ENCODE measurements at places on chromosomes 3 and 15.
A peak's percentile ranks its signal among the peaks of the same experiment; 100 is the strongest.

- no peak for DNase-seq
Observed at GRCh38 chr15:99414755-99415731, 150.7 kb upstream of the MEF2A start.

DNA sequence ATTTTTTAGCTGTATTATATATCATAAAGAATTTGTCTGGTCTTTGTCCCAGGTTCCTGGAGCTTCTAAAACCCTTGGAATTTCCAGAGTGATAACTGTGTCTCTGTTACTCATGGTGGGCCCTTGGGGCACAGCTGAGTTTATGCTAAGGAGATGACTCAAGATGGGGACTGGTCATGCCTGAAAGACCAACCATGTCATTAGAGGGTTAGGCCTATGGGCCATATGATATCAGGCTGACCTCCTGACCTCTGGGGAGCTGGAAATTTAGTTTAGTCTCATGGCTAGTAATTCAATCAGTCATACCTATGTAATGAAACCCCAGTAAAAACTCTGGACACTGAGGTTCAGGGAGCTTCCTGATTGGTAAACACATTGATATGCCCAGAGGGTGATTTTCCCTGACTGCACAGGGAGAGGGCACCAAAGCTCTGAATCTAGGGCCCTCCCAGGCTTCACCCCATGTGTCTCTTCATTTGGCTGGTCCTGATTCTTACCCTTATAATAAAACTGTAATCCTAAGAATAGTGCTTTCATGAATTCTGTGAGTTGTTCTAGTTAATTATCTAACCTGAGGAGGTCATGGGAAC is 69.6 kb downstream of the EEFSEC start:
- DNase-seq = no peak

- DNase-seq = no peak
Observed at GRCh38 chr3:112032098-112032731, 2.3 kb upstream of the TMPRSS7 start.

DNA sequence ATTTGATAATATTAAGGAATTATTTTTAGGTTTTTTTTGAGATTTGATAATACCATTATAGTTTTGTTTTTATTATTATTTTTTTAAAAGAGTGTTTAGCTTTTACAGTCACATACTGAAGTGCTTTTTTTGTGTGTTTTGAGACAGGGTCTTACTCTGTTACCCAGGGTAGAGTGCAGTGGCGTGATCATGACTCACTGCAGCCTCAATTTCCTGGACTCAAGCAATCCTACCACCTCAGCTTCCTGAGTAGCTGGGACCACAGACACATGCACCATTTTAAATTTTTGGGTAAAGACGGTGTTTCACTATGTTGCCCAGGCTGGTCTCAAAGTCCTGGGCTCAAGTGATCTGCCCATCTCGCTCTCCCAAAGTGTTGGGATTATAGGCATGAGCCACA is 73.0 kb downstream of the SUMF1 start:
- peak; percentile 32 for DNase-seq

DNA sequence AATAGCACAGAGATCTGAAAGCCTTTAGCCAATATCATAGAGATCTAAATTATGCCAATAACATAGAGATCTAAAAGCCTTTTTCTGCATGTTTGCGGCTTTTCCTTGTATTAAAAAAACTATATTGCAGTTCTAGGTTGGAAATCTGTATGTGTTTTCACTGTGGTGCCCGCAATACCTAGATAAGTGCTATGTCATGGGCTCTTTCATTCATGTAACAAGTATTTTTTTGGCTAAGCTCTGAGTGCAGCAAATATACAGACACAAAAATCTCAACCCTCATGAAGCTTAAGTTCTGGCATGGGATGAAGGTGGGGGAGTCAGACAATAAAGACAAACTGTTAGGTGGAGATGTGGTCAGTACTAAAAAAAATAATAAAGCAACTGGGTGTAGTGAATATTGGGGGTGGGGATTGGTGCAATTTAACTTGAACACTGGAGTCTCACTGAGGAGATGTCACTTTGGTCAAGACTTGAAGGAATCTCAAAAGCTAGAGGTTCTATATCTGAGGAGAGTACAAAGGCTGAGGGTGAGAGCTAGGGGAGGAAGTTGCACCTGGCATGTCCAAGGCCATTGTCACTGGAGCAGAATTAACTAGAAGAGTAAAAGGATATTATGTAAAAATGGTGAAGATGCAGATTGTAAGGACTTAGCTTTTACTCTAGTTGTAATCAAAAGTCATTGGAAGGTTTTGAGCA is 973 bp downstream of the BUB1B start:
- no peak for DNase-seq

GRCh38 chr15:84911879-84912660 is 27.6 kb downstream of the SLC28A1 start:
- DNase-seq = no peak

DNA sequence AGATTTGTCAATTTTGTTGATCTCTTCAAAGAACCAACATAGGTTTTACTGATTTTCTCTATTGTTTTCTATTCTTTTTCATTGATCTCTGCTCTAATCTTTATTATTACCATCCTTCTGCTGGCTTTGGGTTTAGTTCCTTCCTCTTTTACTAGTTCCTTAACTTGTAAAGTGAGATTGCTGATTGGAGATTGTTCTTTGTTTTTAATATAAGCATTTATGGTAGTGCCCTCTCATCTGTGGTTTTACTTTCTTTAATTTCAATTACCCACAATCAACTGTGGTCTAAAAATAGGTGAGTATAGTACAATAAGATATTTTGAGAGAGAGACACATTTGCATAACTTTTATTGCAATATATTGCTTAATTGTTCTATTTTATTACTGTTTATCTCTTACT is 13.2 kb upstream of the CLRN1 start:
- no peak for DNase-seq

- DNase-seq = no peak
Observed at GRCh38 chr3:4523710-4524698, 30.9 kb downstream of the ITPR1 start.

GRCh38 chr3:66671291-66671690 is 170.5 kb upstream of the LRIG1 start:
- no peak for DNase-seq

DNA sequence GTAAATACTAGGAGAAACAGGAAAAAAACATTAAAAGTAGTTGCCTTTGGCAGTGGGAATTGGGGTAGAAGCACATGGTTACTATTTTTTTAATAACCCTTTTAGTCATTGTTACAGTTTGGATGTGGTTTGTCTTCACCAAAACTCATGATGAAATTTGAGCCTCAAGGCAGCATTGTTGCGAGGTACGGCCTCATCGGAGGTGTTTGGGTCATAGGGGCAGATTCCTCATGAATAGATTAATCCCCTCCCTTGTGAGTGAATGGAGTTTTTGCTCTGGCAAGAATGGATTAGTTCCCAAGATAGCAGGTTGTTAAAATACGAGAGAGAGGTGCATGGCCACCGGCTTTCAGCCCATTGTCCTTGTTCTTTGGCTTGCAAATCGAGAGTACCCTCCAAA is 92.6 kb downstream of the LEKR1 start:
- DNase-seq = no peak

DNA sequence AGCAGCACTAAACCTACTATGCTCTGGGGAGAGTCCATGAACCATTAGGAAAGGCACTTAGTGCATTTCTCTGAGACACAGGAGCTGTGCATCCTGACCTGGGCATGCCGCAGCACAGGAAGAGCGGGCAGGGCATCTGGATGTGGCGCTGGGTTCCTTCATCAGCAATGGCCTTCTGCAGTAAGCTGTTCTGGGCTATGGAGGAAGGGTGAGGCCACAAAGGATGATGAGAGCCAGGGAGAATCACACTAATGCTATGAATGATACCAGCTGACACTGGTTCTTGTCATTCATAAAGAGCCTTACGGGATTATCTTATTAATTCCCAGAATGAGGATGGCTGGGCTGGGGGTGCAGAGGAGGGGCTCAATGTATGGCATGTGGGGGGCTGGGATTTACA is 12.7 kb upstream of the SCN10A start:
- DNase-seq = no peak

GRCh38 chr3:52231502-52232278 is 6.2 kb upstream of the TLR9 start:
- DNase-seq = peak; percentile 80

- no peak for DNase-seq
Observed at GRCh38 chr3:161989012-161989411, 492.4 kb downstream of the OTOL1 start.

- DNase-seq = no peak
Observed at GRCh38 chr3:99845999-99846398, 28.3 kb downstream of the CMSS1 start.

DNA sequence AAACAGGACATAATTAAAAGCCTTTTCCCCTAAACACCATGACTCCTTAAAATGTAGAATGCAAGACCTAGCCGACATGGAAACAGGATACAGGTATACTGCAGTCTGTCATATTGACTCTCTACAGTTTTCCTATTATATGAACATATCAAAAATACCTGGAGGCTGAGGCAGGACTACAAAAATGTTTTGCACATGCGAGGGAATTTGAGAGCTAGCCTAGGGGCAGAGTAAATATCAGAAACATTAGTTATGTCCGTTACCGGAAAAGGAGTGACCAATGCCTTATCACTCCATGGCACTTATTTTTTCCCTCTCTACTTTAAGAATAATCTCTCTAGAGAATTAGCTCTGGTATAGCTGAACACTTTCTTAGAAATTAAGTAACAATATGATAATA is 732.3 kb downstream of the TUSC7 start:
- DNase-seq = no peak

DNA sequence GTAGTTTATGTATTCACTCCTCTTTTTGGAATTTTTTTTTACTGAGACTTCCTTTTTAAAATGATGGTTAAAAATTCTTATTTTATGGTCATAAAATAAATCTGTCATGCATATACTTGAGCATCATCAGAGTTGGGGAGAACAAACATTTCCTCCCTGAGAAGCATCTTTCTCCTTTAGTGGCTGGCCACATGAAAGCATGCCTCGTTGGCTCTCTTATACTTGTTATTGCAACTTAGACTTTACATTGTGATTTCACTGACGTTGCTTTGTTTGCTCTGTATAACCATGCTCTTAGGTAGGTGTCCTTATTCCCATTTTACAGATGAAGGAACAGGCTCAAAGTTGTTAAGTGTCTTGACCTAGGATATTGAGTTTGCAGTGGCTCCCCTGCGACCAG is 18.1 kb downstream of the BBX start:
- DNase-seq = no peak

- no peak for DNase-seq
Observed at GRCh38 chr3:154583086-154583634, 153.2 kb upstream of the GPR149 start.

DNA sequence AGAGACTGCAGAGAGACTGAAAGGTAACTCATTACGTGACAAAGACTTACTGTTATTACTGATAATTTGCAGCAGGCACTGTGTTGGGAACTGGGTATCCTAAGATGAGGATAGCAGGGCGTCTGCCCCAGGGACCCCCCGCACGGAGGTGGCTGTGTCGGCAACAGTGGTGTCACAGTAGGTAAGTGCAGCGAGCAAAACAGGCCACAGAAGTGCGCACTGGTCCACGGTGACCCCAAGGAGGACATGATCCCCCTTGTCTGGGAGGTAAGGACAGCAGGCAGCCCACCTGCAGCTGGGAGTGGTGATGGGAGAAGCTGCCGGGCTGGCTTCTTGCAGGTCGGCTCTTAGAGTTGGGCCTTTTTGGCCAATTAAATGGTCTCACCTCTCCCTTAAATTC is 82.9 kb downstream of the FAM43A start:
- no peak for DNase-seq

DNA sequence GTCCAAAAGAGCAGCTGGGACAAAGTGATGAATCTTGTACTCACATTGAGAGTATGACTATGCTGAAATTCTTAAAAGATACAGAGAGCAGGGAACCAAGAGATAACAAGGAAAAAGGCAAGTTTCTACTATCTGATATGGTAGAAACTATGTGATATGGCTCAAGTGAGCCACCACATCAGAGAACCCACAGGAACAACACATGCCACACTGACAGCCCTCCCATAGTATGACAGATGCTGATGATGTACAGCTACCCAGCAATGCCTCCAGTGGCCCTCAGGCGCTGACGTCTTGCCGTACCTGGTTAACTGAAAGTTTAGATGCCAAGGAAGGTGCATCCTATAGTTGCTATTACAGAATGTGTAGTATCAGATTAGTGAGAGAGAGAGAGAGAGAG is 42.4 kb downstream of the CHAC1 start:
- DNase-seq = no peak

GRCh38 chr3:58989955-58990354 is 59.9 kb downstream of the CFAP20DC start:
- DNase-seq = no peak

DNA sequence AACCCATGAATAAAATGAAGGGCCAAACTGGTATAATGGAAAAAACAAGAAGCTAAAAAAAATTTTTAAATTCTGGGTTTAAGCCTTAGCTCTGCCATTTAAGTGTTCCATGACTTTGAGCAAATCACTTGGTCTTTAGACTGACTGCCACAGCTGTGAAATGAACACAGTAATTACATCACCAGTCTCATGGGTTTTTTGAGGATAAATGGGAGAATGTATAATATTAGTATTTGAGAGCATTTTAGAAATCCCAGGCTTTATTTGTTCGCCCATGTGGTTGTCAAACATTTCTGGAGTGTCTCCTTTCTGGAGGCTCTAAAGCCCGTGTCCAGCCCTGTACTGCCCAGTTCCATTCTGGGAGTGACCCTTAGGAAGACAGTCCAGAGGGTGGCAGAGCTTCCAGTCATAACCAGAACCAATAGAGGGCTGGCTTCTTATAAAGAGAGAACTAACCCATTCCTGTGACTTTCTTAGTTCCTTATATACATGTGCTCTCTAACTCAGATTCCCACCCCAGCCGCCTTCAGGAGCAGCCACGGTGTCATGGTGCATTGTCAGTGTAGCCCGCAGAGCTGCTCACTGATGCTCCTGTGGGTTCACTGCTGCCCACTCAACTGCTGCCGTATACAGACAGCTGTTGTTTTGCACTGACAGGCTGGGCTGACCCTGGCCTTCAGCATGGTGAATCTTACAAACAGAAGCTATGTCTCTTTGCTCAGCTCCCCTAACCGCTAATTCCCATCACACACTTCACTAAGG is 44.7 kb downstream of the BOC start:
- DNase-seq = no peak

GRCh38 chr3:173653781-173654180 is 256.2 kb downstream of the NLGN1 start:
- no peak for DNase-seq

- no peak for DNase-seq
Observed at GRCh38 chr3:103184772-103185171, 750.0 kb downstream of the ZPLD1 start.

DNA sequence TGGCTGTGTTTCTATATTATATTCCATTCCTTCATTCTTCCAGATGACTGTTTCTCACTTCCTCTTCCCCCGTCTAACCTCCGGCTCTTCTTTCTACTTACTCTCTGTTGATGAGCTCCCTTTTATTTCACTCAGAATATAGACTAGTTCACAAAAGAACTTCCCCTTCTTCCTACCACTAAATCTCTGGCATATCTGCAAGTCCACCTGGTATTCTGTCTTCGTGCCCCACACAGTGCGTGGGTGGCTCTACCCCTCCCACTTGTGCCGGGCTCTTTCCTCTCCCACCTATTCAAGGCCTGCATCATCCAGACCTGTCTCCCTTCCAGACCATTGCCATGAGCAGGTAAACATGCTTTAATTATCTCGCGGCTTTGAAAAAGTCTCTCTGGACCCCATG is 73.0 kb downstream of the SCN10A start:
- DNase-seq = no peak

All from CD14-positive monocyte (primary cell).